ENCODE measurements at places on chromosomes 7 and 10.

DNA sequence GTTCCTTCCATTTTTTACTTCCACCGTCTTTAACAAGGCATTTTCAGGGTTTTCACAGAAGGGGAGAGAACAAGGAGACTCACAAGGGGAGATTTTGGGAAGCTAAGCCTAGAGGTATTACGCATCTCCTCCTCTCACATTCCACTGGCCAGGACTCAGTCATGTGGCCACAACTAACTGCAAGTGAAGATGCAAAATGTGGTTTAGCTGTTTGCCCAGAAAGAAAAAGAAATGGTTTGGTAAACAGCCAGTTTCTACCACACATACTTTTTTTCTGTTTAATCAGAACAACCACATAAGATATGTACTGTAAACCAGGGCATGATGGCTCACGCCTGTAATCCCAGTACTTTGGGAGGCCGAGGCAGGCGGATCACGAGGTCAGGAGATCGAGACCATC lies 21.4 kb upstream of the HELLS start:
- no peak for DNase-seq

DNA sequence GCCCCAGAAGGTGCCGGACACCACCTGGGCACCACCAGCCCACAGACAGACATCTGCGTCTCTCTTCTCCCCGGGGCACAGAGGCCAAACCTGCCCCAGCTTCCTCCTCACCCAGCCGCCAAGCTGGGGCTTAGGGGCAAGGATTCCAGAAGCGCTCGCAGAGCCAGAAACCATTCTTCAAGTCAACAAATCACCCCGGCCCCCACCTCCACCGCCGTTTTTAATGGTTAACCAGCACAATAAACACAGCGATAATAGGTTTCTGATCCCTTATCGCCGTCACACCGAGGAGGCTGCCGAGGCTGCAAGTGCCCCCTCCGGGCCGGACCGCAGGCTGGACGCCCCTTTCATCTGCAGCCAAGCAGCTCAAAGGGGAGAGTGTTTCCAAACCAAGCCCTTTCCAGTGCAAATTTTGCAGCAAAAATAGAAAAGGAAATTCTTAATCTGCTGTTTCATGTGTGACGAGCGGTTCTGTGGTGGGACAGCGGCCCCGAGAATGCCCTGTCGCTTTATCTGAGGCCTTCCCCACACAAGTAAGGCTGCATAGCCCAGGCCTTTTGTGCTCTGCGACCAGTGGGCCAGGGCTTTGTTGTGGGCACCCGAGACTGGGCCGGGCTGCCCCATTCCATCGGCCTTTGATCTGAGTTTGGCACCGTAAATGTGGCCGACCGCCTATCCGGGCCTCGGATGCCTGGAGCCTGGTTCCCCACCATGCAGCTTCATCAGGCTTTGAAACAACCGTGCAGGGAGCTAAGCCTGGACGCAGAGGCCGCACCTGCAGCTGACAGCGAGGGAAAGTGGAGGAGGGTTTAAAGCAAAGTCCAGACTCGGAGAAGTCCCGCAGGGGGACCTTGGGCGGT lies 83.2 kb downstream of the FOXL3 start:
- DNase-seq, result no peak

DNA sequence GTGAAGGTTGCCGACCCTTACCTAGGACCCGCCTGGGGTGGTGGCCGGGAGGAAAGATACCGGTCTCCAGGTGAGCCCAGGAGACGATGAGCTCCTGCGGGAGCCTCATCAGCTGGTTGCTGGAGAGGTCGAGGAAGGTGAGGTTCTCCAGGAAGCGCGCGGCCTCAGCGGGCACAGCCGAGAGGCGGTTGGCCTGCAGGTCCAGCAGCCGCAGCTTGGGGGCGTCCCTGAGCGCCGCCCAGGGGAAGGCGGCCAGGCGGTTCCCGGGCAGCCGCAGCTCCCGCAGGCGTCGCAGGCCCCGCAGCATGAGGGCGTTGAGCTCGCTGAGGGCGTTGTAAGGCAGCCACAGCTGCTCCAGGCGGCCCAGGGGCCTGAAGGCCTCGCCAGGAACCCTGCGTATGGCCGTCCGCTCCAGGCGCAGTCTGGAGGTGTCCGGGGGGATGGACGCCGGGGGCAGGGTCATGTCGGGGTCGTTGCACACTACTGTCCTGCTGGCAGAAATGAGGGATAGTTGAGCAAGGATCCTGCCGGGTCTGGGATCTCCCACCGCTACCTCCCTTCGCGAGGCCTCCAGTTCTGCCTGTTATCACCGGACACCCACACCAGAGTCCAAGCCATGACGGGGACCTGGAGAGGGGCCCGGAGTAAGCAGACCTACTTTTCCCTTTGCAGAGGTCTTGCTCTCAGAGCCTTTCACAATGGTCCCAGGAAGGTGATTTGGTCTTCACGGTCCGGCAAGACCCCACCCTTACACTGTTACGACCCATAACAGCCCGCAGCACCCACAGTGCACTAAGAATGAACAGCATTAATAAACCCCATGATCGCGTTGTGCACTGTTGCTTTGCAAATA lies 3.9 kb downstream of the LRIT1 start:
- DNase-seq, result no peak

- peak; percentile 19 for DNase-seq
Observed at GRCh38 chr7:102404005-102404861, 8.1 kb downstream of the PRKRIP1 start.

DNA sequence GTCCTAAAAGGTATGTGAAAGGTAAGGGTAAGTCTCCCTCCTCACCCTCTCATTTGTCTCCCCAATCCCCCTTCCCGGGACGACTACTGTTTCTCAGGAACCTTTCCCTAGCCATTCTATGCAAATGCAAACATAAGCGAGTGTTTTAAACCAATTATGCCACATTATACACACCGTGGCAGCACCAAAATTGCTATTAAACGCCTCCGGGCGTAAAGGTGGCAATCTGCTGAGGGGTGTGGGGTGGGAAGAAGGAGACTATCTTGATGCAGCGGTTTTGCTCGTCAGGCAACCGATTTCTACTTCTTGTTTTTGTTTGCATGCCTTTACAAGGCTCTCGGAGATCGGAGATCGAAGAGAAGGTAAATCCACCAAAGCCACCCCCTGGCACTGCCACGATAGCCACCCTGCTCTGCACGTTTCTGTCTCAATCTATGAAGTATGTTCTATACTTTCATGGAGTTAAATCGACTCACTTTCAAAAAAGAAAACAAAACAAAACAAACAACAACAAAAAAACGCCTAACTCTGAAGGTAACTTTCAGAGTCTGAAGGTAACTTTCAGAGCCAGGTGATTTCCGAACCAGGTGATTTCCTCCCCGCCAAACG lies 46.0 kb upstream of the CDK1 start:
- DNase-seq, result no peak

GRCh38 chr7:103418241-103418640 lies 27.8 kb downstream of the SLC26A5 start:
- no peak for DNase-seq

- DNase-seq, result no peak
Observed at GRCh38 chr10:70334526-70335245, 47.7 kb downstream of the LRRC20 start.

DNA sequence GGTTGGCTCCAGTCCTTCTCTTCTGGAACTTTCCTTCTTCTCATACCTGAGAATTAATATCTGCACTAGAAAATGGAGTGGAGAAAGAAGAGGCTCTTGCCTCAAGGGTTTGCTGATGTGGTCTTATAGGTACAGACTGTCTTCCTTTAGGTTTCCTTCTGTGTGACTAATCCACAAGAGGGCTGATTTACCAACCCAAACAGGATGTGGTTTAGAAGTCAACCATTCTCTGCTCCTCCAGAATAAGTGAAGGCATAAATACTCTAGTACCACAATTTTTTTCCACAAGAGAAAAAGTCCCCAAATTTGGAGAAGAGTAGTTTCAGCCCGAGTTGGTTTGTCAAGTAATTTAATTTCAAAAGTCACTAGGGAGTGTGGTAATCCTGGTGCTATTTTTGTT lies 85.8 kb downstream of the NRP1 start:
- no peak for DNase-seq

GRCh38 chr7:114942446-114943175 lies 20.7 kb downstream of the MDFIC start:
- DNase-seq, result no peak

- no peak for DNase-seq
Observed at GRCh38 chr10:17085011-17085725, 44.4 kb downstream of the CUBN start.

- DNase-seq, result no peak
Observed at GRCh38 chr10:49010865-49011264, 71.2 kb upstream of the LRRC18 start.
